ENCODE measurements at places on chromosomes 5 and 9. TPM values are rescaled to one million over a fixed set of nuclear protein-coding genes. Genes with fewer than 3 reads are reported as not detected.

- H3K4me3 ChIP-seq, result no peak overlapping the region
- DNase-seq, result no peak
- H3K27me3 ChIP-seq, result no peaks in the 10 kb centered on the region
- H3K36me3 ChIP-seq, result no peaks in the 10 kb centered on the region
Measured at GRCh38 chr5:82314964-82315758, 37.0 kb upstream of the RPS23 start.

GRCh38 chr9:84991514-84991870 lies 322.0 kb downstream of the NTRK2 start:
- H3K27ac ChIP-seq, result no peak overlapping the region
- no peak overlapping the region for H3K4me3 ChIP-seq
- H3K27me3 ChIP-seq, result no peaks in the 10 kb centered on the region

- H3K27ac ChIP-seq, result no peak overlapping the region
- H3K27me3 ChIP-seq, result no peaks in the 10 kb centered on the region
- H3K4me1 ChIP-seq, result no peaks in the 10 kb centered on the region
- DNase-seq, result no peak
- no peaks in the 10 kb centered on the region for H3K36me3 ChIP-seq
Measured at GRCh38 chr9:16885931-16886330, 15.5 kb upstream of the BNC2 start.

- no peaks in the 10 kb centered on the region for H3K27me3 ChIP-seq
- no peak for DNase-seq
- no peak overlapping the region for H3K27ac ChIP-seq
- no peaks in the 10 kb centered on the region for H3K4me1 ChIP-seq
- no peaks in the 10 kb centered on the region for H3K36me3 ChIP-seq
- no peak overlapping the region for H3K4me3 ChIP-seq
Measured at GRCh38 chr9:123457583-123457982, 101.6 kb downstream of the CRB2 start.

Gene NDUFS6
- total RNA-seq, result 12.7 TPM

Gene CD14
- total RNA-seq, result 0.51 TPM
